ENCODE measurements at places on chromosomes 5 and 9.

GRCh38 chr5:136853971-136854370 is 488.6 kb upstream of the TRPC7 start:
- DNase-seq: no peak

DNA sequence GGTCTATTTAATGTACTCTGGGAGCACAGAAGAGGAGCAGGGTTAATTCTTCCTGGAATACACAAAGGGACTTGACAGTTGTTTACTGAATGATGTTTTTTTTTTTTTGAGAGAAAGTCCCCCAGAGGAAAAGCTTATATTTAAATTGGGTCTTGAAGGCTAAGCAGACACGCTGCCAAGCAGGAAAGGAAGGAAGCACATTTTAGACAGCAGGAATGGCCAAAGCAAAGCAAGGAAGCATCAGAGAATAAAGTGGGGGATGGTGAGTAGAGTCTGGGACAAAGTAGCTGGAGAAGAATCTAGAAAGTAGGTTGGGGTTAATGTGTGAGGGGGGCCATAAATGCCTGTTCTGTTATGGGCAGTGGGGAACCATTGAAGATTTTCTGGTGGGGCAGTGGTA is 21.5 kb downstream of the ZNF346 start:
- DNase-seq: no peak

- no peak for DNase-seq
These were observed 434.5 kb upstream of the TUSC1 start for GRCh38 chr9:26112724-26113123.

DNA sequence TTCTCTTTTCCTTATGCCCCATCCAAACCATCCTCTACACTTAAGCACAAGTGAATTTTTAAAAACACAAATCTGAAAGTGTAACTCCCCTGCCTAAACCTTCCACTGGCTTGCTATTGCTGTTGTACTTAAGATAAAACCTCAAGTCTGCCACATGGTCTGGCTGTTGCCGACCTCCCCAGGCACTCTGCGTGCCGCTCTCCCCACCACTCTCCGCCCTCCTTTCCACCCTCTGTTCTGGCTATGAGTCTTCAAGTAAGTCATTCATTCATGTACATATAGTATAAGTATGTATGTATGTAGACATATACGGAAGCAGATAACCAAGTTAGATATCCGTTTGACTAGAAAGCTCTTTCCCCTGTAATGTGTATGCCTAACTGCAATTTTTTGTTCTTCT is 94.7 kb upstream of the ANKRD55 start:
- no peak for DNase-seq

- no peak for DNase-seq
These were observed 6.8 kb downstream of the SLC24A2 start for GRCh38 chr9:19782005-19782404.

- no peak for DNase-seq
These were observed 416.1 kb downstream of the PSAT1 start for GRCh38 chr9:78712903-78713613.

DNA sequence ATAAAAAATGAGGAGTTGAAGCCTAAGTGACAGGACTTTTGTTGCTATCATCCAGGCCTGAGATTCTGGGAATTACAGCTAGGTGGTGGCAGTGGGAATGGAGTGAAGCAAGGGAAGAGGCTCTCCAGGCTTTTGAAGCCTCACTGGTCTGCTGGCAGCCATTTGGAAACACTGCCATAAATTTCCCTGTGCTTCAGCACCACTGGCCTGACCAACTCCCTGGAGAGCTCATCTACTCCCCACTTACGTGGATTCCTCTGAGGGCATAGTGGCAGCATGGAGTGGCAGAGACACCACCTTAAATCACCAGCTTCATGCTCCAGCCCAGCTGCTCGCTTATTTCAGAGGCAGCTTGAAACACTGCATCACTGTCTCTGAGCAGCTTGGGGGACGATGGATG is 518.2 kb downstream of the TLR4 start:
- no peak for DNase-seq

- peak; percentile 86 for DNase-seq
These were observed 3.6 kb upstream of the B4GALT1 start for GRCh38 chr9:33170464-33171415.

DNA sequence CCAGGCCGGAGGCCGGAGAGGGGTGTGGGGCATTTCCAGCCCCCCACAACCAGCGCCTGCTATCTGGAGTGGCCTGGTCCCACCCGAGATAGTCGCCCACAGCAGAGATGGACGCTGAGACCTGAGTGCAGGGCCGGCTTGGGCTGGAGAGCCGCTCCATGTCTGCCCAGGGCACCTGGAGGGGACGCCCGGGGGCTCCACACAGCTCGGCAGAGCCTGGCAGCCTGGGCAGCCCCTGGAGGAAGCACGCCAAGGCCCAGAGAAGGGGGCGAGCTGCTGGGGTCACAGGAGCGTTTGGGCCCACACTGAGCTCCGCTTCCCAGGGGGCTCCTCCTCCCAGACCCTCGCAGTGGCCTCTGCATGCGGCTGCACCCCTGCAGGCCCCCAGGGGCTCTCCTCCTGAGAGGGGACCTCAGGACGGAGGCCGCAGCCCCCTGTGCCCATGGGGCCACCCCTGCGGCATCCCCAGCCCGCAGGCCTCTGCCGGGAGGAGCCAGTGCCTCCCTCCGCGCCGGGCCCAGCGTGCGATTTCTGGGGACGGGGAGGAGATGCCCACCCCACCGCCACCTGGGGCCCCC is 42.2 kb upstream of the EGFL7 start:
- DNase-seq: no peak

- no peak for DNase-seq
These were observed 467.3 kb upstream of the FTMT start for GRCh38 chr5:121384359-121384758.

GRCh38 chr5:53913941-53914340 is 353.5 kb downstream of the NDUFS4 start:
- no peak for DNase-seq

DNA sequence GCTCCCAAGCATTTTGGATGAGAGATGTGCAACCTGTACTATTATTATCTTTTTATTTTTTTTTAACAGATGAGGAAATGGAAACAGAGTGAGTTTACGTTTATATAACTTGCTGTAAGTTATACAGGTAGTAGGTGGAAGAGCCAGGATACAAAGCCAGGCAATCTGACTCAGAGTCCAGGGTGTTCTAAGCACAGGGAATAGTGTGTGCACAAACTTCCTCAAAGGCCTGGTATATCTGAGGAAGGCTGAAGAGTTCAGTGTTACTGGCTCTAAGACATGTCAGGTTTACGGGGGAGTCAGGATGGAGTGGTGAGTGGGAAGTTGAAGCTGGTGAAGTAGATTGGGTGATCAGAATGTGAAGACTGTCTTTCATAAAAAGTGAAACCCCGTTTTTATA is 353.6 kb downstream of the KDM4C start:
- DNase-seq: no peak

DNA sequence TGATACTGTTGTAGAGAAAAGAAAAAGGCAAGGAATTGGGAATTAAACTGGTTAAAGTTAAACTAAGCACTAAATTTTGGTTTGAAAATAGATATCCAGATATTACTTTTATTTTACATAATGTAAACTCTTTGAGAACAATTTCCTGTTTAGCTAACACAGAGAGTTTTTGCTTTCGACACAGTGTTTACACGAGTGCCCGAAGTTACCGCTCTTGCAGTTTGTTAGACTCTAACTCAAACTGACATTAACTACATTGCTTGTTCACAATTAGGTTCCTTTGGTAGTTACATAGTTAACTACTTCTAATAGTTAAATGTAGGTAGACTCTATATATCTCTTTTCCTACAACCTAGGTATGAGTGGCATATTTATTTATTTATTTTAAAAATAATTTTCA is 117.1 kb upstream of the CHD1 start:
- no peak for DNase-seq

DNA sequence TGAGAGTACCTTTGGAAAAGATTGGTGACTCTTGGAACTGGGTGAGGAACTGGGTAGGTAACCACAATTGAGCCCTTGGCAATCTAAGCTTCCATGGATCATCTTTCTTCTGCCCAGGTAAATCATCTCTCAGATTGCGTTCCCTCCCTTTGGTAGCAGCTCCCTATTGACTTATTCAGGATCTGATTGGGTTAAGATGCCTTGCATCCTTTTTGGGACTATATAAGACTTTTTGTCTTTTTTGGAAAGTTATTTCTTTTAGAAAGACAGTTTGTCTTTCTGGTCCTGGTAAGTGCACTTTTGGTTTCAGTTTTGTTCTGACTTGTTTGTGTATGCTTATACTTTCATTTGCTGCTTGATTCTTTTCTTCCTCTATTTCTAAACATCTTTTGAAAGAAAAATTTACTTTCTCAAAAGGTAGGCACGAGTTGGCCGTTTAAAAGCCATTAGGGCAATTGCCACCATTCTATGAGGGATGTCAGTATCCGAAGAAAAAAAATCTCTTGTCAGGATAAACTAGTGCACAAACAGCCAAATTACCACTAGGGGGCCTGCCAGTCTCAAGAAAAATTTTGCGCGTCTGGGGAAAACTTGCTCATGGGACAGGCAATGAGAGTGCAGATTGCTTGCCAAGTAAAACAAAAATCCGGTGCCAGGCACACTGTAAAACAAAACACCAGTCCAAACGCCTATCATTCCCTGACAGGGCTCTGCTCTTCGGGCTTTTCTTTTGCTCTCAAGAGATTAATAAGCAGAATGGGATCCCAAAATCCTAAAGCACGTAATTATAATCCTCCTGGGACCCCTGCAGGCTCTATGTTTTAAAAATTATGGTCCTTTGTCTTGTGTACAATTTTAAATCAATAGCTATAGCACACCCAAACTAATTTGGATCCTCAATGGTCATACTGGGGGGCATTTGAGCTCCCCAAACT is 12.8 kb downstream of the OR1J1 start:
- peak; percentile 86 for DNase-seq

DNA sequence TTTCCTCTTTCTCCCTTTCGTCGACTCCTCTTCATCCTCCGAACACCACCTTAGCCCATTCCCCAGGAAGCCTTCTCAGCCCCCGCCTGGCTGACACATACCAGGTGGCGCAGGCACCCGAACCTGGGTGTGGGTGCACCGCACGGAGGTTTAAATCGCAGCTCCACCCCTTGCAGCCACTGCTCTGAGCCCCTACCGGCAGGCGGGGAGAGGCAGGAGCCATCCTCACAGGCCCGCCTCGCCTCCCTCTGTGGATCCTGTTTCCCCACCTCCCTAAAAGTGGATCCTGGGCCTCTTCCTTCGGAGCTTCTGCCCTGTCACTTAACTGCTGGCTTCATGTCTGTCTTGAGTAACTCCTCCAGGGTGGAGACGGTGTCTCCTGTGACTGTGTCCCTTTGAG is 110.7 kb downstream of the OLFM1 start:
- DNase-seq: no peak

DNA sequence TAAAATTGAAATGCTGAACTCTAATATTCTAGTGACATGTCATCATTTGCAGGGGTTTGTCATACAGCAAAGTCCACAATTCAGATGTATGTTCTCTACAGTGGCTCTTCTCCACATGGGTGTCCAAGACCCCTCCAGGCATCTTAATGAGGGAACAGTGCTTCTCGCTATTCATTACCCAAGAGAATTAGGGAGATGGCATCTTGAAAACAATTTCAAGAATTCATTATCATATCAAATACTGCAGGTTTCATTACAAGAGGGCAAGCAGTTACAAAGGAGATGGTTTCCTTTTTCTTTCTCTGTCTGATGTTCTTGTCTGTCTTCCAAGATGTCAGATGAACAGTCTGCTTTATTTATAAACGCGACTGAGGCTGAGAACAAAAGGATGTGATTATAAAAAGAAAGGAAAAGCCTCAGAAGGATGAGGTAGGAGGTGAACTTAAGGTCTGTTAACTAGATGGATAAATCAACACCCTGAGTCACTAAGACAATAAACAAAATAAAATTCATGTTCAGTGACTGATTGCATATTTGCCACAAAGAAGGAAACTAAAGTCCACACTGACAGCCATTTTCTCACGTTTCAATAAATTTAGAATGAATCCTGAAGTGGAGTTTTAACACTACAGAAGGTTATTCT is 326.7 kb upstream of the EFNA5 start:
- peak; percentile 50 for DNase-seq

DNA sequence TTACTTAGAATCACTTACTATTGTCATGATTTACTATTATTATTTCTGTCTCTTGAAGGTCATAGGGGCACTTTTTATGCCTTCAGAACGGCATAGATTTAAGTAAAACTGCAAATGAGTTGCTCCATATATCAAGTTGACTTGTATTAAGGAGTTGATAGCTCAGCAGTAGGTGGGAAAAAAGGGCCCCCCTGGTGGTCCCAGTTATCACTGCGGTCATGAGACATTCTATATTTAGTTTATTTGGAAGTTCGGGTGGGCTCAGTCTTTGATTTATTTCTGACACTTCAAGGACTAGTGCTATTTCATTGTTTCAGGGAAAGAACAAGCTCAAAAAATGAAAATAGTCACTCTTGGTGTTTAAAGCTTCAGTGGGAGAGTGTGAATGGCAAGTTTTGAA is 159.3 kb downstream of the SLC24A2 start:
- no peak for DNase-seq

GRCh38 chr5:129912601-129913255 is 8.5 kb downstream of the CHSY3 start:
- DNase-seq: no peak

GRCh38 chr9:70477907-70478480 is 63.5 kb upstream of the KLF9 start:
- no peak for DNase-seq

GRCh38 chr9:131082774-131083512 is 13.4 kb upstream of the AIF1L start:
- DNase-seq: no peak

DNA sequence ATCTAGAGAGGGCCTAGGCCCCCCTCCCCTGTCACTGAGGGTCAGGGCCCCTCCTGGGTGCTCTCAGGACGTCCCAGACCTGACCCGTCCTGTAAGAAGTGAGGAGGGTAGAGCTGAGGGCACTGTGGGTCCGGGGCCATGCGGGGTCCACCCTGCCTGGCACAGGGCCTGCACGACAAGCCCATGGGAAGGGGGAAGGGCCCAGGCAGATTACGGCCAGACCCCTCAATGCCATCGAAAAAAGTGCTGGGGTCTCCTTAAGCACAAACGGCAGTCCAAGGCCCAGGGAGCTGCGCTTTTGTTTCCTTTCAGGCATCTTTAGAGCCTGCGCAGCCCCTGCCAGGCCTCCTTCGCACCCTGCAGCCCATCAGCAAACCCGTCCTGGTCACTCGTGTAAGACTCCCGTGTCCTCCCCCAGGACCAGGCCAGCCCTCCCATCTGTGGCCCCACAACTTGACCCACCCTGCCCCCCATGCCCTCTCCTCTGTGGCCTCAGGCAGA is 4.4 kb upstream of the EXOC3 start:
- no peak for DNase-seq

GRCh38 chr9:107738789-107739188 is 249.2 kb upstream of the KLF4 start:
- peak; percentile 52 for DNase-seq

DNA sequence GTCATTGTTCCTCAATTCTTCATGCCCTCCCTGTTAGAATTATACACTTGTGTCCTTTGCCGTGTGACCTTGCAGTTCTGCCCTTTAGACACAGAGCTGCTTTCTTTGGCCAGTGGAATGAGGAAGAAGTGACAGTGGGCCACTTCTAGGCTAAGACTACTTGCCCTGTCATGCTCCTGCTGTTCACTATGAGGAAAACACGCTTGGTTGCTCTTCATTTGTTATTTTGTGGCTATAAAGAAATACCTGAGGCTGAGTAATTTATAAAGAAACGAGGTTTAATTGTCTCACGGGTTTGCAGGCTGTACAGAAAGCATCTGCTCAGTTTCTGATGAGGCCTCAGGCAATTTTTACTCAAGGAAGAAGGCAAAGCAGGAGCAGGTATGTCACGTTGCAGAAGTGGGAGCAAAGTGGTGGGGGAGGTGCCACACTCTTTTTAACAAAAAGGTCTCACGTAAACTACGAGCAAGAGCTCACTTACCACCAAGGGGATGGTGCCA is 279.1 kb upstream of the DMAC1 start:
- DNase-seq: no peak

GRCh38 chr5:132099905-132100304 is 26.3 kb downstream of the CSF2 start:
- no peak for DNase-seq
